ENCODE measurements at places on chromosomes 11 and 22.

DNA sequence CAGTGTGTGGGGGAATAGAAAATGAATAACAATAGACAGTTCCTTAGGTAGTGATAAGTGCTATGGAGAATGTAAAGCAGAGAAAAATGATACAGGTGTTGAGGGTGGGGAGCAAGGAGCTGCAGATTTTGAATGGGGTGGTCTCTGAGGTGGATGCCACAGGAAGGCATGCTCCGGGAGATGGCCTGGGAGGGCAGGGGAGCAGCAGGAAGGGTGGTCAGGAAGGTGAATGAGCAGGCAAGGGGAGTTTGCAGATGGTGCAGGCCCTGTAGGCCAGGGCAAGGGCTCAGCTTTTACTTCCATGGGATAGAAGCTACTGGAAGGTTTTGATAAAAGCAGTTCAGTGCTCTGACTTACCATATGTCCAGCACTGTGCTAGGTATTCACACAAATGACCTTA, 44.8 kb downstream of the FDX1 start:
- no peak for DNase-seq

GRCh38 chr11:128687321-128687720, 6.6 kb upstream of the FLI1 start:
- DNase-seq, result peak; percentile 43

DNA sequence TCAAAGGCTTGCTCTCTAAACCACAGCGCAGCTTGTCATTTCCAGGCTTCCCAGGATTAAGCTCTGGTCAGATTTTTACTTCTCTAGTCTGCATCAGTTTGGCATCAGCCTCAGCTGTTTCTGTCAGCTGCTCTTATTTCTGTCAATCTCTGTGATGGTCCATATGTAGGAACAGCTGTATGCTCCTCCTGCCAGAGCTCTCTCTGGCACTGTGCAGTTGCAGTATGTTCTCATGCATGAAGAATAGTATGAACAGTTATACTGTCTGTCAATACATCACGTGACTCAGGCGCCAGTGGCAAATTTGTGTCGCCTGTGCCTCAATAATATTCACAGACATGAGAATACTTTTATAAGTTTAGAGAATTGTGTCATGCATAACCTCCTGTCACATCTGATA, 6.7 kb downstream of the OR6M1 start:
- DNase-seq, result peak; percentile 12

DNA sequence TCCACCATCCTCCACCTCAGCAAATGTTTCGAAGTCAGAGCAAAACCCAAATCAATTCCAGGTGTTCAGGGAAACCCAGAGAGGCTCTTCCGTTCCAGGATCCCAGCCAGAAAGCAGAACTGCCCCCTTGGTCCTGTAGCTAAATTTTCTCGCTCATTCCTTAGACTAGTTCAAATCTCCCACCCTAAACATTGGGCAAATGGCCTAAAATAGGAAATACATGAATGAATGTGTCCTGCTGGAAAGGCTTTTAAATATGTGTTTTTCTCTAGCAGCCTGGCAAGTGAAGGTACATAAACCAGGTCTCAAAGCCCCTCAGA, 89.6 kb downstream of the ETS1 start:
- no peak for DNase-seq

DNA sequence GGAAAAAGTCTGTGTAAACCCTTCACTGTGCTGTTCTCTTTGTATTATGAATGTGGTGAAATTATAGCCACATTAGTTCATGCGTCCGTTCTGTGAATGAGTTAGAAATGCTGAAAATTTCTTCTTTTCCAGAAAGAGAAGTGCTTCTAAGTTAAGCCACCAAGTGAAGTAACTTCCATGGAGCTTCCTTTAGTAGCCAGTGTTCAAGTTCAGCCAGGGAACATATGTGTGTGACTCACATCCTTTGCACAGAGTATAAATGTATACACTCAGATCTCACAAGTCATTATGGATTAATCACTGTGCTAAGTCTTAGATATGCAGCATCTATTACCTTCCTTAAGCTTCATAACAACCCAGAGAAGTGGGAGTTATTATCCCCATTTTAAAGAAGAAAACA, 3.1 kb upstream of the MMP8 start:
- DNase-seq, result no peak

DNA sequence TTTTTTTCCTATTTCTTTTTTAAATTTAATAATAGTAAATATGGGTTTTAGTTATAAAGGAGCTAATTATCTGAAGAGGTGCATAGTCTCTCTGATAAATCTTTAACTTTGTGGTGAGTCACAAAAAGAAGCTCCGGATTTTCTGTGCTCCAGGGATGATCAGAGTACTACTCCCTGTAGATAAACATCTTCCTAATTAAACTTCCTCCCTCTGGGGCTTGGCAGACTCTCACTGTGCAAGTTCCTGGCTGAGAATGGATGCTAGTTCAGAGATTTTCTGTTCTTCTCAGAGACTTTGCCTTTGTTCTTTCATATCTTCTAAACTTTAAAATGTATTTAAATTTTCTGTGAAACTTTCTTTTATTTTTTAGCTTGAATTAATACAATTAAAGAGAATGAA, at the start of gene OR10G7:
TSS of gene OR10G7 (minus strand) at position 72 of the 400 bp plus-strand sequence. CDS start 2,324 bp downstream, outside the sequence.
- DNase-seq, result no peak

DNA sequence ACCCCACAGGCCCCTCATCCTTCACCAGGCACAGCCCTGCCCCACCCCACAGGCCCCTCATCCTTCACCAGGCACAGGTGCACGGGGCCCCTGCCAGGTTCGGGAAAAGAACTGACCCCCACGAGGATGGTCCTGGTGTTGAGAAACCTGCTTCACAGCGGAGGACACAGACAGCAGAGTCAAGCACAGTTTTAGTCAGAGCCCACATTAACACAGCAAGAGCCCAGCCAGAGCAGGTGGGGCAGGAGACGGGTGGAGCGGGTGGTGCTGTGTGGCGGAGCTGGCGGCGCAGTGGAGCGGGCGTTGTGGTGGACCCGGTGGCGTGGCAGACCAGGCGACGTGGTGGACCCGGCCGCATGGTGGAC, 1085.5 kb downstream of the BRD1 start:
- DNase-seq, result no peak

DNA sequence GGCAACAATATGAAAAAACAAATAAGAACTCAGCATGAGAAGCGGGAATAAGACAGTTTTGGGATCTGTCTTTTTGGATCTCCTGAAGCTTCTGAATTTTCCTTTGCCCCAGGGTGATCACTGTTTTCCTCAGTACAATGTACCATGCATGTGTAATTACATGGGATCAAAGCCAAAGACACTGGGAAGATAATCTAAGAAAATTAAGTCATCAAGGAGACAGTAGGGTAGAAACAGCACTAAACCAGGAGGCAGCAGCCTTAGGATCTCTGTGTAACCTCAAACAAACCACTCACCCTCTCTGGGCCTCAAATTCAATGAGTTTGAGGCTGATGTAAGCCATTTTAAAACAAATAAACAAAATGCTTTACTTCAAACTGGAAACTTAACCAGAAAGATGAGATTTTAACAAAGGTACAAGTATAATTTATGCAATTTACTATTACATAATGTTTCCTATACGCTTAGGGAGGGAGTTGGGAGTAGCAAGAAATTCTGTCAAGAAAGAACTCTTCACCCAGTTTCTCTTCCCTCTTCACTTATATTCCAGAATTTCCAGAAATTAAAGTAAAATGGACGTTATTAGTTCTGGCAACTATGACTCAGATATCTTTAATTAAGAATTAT, 77.0 kb downstream of the RAB30 start:
- DNase-seq, result no peak

- no peak for DNase-seq
Measured at GRCh38 chr11:68665436-68665835, 18.9 kb upstream of the GAL start.

GRCh38 chr11:11735586-11735985, 106.2 kb upstream of the USP47 start:
- no peak for DNase-seq

DNA sequence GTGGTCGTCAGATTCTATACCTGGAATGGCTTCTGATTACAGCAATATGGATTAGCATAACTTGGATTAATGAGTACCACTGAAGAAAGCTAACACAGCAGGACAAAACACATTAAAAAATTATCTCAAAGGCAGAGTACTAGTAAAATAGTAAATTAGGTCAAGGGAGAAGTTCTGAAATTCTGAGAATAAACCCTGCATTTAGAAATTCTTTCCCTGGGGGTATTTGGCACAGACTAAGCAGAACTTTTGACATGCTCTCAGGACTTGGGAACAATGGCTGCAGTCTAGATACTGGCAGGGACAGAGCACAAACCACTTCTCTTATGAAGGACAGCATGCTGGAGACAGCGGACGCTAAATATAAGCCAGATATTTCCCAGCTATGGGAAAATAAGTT, 85.6 kb upstream of the GRIA4 start:
- peak; percentile 28 for DNase-seq

DNA sequence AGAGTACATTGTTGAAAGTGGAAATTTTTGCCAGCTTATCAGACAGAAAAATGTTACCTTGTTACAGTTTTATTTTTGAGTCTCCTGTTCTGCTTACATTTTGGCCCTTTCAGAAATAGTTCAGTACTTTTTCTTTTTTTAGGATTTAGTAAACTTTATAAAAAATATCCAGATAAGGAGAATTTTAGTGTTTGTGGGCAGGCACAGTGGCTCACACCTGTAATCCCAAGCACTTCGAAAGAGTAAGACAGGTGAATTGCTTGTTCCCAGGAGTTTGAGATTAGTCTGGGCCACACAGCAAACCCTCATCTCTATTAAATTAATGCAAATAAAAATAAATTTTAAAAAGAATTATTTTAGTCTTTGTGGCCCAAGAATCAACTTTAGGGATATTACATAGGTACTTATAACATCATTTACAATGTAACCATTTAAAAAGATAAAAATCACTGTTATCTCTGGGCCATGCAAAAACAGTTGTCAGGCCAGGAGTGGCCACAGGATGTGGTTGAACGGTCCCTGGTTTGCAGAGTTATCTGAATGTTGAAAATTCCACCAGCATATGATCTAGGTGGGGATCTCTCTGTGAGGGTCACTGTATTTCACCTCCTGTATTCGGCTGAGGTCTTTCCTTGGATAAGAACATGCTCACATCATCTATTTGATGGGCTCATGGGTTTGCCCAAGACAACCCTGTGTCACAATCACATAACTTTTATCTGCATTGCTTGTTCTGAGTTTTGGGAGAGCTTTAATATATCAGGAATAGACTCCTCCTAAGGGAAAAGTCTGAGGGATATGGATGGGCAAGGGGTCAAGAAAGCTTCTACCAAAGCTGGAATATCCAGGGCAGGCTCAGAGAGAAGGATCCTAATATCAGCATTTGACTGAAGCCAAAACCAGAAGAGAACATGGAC, 91.5 kb downstream of the GGTLC2 start:
- DNase-seq, result no peak

DNA sequence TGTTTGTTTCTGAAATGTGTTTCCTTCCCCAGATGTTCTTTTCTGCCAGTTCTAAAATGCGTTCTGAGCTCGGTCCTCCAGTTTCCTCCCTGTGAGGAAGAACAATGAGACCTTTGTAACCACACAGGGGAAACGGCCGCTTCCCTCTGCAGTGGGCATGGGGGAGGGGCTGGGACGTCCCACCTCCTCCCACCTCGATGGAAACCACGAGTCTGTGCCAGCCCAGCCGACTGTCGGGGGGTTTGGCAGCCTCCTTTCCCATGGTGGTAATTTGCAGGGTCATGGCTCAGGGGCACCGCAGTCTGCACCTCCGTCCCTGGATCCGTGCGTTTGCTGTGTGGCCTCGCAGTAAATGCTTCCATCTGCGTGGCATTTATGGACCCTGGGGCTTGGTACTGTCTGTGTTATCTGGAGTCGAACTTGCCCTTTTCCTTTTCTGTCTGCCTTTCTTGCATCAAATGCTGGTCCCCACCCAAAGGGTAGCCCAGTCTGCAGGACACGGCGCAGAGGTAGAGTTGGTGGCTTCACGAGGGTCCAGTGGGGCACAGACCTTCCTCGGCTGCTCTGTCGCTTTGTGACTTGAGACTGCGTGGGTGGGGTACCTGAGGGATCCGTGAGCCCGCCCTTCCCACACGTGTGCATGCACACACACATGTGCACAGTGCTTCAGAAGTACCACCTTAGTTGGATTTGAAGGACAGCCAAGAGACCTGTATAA, 16.1 kb downstream of the LRP5 start:
- DNase-seq, result peak; percentile 51

DNA sequence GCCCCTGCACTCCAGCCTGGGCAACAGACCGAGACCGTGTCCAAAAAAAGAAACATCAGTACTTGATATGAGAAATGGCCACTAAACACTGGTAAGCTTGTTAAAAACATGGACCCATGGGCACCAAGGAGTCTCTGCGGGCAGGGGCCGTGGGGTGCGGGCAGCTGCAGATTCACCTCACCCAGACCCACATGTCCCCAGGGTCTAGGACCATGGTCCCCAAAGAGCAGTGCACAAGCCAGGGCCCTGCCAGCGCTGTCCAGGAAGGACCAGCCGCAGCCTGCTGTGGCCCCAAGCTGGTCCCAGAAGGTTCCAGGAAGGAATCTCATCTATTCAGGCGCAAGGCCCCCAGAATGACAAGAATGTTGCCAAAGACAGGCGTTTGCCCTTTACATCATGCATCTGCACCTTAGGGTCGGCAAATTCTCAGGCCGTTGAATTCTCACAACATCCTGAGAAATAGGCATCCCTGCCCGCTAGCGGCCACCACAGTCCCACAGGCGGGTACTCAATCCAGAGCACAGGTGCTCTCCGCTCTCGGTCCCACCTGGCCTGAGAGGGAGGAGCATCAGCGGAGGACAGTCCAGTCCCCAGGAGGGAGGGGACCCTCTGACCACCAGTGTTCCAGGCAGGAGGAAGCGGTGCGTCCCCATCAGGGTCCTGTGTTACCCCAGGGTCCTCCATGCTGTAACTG, 9.5 kb downstream of the YPEL1 start:
- DNase-seq, result no peak

DNA sequence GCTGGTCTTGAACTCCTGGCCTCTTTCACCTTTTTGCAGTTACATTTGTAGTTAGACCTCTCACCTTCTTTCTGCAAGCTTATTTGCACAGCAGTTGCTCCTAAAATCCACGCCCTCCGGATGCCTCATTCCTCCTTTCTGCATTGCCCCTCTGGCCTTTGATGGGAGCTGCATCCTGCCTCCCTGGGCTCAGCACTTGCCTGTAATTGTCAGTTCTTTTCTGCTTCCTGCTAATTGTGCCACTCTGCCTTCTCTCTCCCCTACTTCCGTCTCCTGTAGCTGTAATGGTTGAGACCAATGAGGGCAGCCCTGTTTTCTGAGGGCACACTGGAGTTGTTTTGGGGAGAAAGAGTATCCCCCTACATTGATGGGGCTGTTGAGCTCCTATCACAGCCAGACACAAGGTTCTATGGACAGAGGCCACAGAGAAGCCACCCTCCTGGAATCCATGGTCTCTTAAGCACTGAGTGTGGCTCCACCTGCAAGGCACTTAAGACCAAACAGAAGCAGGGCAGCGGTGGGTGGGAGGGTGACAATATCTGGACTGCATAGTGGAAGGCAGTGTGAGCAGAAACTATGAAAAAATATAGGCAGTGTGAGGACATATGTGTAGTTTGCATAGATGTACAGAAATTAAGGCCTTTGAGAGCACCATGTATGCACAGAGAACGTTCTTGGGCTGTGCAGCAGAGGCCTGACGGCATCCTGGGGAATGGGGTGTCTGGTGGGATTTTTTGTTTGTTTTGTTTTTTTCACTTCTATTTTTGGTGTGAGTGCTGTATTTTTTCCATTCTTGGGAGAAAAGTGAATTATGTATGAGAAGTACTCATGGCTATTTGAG, 30.5 kb downstream of the YDJC start:
- DNase-seq, result no peak
